Uterus (tissue), 4 donors: ENCODE measurements at places on chromosomes 3 and 15. TPM values are rescaled to one million over a fixed set of nuclear protein-coding genes. Genes with fewer than 3 reads are reported as not detected.

DNA sequence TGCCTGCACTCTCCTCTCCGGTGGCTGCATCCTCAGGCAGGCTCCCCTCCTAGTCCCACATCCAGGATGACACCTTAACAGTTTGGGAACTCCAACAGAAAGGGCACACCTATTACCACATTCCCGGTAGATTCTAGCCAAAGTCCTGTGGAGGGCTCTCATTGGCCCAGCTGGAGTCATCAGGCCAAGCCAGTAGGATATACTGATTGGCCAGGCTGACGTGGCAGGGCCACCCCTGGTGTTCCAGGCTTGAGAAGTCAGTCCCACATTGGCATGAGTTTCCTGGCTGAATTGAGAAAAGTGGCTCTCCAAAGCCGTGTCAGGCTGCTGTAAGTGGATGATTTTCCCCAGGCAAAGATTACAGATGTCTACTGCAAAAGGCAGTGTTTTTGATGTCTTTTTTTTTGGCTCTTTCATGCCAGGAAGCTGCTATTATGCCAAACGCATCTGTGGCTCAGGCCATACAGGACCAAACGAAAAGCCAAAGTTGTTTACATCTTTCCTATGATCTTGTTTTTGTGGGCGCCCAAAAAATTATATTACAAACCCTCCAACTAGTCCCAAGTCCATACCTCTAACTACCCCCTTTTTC is 6.6 kb upstream of the BLM start:
- DNase-seq: no peak

ZNF620 gene
- total RNA-seq: not detected

IRAK2 gene
- 8.7 TPM for total RNA-seq

ANXA2 gene
- 376 TPM for total RNA-seq

DNA sequence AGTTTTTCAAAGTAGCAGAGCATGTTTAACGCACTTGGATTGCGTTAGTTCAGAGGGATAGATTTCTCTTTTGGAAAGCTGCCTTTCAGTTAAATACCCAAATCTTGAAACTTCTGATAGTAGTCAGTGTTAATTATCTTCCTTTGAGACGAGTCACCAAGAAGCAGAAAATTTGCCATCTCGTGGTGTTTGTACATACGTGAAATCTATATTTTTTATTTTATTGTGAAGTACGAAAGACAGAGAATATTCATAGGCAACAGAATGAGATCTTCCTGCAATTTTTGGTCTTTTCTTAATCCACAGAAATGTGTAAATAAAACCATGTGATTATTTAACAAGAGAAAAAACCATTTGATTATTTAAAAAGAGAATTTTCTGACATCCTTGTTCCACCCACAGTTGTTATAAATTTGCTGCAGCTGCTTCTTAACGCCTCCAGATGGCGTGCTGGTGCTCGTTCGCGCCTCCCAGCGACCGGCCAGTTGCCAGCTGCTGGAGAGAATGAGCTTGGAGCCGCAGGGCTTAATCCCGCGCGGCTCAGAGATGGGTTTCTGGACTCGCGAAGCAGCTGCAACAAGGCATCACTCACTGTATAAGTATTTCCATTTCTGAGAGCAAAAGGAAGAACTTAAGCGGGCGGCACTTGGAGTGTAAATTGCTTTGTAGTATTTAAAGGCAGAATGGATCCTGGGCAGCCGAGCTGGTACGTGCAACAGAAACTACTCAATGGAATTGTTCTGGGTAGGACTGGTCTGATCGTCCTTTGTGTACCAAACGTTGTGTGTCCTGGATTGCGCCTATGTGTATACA is 10.5 kb upstream of the SLITRK3 start:
- peak; percentile 71 for DNase-seq

- no peak for DNase-seq
Measured at GRCh38 chr15:57820119-57820518, 113.6 kb downstream of the POLR2M start.
